ENCODE measurements at places on chromosomes 7 and 10. TPM values are rescaled to one million over a fixed set of nuclear protein-coding genes. Genes with fewer than 3 reads are reported as not detected.

Gene SEC23IP
- total RNA-seq = 64.2 TPM

Gene PTF1A
- total RNA-seq = not detected

Gene STEAP1B
- total RNA-seq = 0.19 TPM

- DNase-seq = no peak
These were observed 145.3 kb downstream of the SFMBT2 start for GRCh38 chr10:7265396-7266123.

DNA sequence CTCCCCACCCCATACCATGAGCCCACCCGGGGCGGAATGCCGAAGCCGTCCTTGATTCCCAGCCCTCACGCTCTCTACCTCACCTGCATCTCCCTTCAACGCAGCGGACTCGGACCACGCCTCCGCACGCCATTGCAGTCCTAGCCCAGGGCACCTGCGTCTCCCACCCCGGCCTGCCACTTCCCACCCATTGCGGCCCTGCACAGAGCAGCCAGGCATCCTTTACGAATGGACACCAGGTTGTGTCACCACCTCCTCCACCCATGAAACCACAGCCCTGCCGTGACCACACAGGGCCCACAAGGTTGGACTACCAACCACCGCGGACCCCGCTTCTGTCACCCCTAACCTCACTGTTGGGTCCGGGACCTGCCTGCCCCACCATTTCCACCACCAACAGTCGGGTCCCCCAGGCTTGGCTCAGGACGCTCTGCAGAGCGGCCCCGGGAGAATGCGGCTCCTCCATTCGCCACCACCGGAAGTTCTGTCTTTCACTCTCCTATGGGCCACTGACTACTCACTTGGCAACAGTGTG lies 232.5 kb downstream of the MAD1L1 start:
- DNase-seq = no peak

DNA sequence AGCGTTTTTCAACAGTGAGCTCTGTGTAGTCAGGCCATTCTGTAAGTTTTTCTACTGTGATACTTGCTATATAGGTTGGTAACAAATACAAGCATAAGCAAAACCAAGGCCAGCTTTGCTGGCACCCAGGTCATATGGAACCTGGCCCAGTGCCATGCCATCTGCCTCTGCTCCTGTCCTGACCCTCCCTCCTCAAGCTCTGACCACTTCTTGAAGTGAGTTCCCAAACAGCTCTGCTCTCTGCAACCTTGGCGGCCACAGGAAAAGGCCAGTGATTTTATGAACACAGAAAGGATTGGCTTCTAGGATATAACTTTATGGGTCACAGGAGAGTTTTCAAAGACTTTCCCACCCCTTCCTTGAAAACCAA lies 12.8 kb downstream of the NOD1 start:
- no peak for DNase-seq

- DNase-seq = no peak
These were observed 53.9 kb downstream of the SYPL1 start for GRCh38 chr7:106057962-106058927.

DNA sequence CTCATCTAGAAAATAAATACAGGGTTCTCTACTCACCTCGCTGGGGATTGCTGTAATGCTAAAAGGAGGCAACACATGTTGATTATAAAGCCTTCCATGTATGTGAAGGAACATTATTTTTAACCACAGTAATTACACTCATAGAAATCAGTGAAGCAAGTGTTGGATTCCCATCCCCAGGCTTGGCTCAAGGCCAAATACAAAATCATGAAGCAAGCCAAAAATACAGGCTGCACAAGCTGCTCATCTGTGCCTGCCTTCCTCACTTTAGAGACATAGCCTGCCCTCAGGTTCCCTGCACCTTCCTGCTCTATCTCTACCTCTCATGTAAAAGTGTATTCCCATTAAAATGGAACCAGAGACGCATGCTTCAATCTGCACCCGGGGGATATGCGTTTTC lies 1077.1 kb upstream of the C7orf33 start:
- no peak for DNase-seq

GRCh38 chr7:79287981-79288380 lies 165.5 kb downstream of the MAGI2 start:
- no peak for DNase-seq

- DNase-seq = no peak
These were observed 55.7 kb upstream of the RHEB start for GRCh38 chr7:151575410-151575809.

DNA sequence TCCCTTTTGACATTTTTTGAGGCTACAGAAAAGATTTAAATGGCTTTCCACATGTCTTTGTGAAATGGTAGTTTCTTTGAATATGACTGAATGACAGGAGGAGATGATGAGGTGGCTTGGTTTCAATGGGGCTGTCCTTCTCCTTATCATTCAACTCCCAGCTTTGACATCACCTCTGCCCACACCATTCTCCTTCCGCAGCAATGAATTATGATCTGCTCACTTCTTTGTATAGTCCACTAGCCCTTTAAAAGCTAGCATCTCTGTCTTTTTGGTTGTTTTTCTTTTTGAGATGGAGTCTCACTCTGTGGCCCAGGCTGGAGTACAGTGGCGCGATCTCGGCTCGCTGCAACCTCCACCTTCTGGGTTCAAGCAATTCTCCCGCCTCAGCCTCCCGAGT lies 31.7 kb downstream of the DCLRE1A start:
- DNase-seq = no peak

Measured in activated naive CD8-positive, alpha-beta T cell treated with anti-CD3 and anti-CD28 coated beads, Interleukin-2, amount 10 ng/mL, durations not matched to agents 7 days and 5 days (primary cell).